HuH-7.5 (cell line): ENCODE measurements at places on chromosomes 5 and 9.

- no peak for DNase-seq
These were observed 439.6 kb downstream of the CSNK1G3 start for GRCh38 chr5:123951582-123951977.

GRCh38 chr5:170121321-170121720 lies 15.6 kb downstream of the FOXI1 start:
- no peak for DNase-seq

DNA sequence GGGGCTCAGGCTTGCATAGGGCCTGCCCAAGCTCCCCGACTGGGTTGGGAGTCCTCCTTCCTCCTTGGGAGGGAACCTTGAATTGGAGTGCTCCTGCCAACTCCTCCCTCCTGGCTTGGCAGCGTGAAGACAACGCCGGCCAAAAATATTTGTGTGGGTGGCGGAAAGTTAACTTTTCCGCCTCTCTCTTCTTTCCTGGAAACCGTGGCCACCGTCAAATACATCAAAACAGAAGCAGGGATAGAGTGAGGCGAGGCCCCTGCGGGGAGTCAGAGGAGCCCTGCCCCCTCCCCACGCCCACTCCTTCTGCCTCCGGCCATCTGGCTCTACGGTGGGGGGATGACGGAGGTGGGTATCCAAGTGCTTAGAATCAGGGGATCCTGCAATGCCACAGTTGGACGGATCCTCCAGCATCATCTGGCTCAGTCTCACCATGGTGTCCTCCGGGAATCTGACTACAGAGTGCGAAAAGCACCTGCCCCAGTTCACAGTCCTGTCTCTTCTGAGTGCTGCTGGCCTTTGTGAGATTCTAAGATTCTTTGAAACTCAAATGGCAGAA lies 25.2 kb upstream of the SYNPO start:
- no peak for DNase-seq

DNA sequence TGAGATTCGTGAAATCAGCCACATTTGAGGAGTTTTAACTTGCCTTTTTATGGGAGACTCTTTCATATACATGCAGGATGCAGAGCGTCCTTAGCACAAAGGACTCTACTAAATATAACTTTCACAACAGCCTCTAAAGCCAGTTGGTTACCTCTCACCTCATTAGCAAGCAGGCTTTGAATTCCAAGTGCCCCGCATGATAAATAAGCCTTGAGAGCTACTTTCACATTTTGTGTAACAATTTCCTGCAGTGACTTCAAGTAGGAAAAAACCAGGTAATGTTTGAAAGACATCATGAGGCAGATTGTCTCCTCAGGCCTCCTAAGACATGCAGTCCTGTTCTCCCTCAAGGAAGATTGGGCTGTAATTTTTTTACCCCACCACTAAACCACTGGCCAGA lies 50.5 kb downstream of the RALGPS1 start:
- DNase-seq: no peak

DNA sequence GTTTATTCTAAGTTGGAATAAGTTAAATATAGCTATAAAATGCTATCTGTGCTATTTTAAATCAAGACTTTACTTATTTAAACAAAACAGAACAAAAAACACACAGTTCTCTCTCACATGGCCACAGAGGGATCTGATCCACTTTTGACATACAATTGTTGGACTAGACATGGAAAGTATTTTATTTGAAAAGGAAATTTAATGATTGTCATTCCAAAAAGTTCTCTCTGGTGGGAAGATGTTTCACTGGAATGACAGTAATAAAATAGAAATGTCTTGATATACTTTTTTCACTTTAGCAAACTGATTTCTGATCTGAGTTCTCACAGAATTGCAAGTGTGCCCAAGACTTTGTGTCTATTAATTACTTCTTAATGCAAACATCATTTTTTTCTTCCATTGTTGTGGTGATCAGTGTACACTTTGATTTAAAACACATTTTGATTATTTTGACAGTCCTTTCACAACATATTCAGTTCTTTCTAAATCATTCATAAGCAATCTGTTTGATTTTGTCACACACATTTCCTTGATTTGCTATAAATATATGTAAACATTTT lies 30.1 kb upstream of the MINAR2 start:
- DNase-seq: no peak

DNA sequence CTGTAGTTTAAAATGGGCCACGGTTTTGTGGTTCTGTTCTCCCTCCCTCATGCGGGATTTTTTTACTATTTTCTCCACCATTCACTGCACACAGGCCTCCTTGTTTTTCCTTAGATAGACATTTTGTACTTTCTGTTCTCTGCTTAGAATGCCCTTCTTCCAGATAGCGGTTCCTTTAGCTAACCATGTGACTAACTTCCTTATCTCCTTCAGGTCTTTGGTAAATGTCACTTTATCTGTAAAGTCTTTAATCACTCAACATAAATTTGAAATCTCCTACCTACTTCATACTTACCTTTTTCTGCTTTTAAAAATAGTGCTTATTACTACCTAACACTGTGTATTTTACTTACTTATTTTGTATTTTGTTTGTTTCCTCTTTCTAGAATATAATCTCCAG lies 15.0 kb downstream of the FER start:
- no peak for DNase-seq

DNA sequence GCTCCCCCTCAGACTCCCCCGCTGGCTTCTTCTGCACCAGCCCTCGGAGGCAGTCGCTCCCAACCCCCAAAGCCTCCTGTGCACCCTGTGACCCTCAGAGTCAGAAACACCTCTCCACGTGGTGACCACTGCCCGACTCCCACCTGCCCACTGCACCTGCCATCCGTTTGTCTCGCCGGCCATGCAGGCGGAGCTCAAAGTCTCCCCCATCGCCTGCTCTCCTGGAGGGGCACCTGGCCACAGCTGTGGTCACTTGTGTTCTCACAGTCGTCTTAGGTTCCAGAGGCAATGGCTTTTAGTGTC lies 38.2 kb downstream of the MRPL36 start:
- DNase-seq: no peak

DNA sequence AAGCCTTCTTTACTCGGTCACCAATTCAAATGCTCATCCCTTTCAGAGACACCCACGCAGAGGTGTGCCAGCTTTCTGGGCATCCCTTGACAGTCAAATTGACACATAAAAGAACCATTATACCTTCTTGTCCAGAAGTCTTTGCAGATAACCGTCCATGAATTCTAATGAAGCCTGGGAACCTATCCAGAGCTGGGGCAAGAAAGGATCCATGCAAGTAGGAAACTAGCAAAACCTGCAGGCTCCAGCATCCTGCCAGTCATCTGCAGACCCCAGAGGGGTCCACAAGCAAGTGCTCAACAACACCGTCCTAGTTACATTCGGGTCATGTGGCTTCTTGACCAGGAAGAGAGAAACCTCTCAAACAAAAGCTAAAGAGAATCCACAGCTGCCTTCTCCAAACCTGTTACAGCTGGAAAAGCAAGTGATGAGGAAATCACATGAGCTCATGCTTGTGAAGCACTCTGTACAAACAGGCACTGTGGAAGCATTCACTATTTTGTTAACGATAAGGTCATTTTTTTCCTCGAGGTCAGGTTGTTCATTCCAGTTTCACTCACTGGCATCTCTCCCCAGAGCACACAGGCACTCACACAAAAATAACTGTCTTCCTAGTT lies 80.2 kb upstream of the DMRT1 start:
- peak; percentile 21 for DNase-seq

DNA sequence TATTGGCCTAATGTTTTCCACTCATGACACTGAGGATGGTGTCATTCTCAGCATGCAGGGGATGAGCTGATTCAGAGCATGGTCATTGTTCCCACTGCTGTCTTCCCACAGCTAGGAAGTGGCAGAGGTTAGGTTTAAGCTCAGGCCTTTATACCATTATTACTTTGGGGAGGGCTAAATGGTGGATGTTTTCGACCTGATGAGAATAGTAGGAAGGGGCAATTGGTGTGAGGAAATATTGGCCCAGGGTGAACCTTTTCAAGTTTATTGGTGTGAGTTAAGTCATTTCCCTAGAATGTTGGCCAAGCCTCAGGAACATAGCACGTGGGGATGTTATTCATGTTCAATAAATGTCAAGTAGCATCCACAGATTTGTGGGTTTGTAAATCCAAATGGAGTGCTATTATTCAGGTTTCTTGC lies 59.6 kb downstream of the ARHGAP26 start:
- no peak for DNase-seq

DNA sequence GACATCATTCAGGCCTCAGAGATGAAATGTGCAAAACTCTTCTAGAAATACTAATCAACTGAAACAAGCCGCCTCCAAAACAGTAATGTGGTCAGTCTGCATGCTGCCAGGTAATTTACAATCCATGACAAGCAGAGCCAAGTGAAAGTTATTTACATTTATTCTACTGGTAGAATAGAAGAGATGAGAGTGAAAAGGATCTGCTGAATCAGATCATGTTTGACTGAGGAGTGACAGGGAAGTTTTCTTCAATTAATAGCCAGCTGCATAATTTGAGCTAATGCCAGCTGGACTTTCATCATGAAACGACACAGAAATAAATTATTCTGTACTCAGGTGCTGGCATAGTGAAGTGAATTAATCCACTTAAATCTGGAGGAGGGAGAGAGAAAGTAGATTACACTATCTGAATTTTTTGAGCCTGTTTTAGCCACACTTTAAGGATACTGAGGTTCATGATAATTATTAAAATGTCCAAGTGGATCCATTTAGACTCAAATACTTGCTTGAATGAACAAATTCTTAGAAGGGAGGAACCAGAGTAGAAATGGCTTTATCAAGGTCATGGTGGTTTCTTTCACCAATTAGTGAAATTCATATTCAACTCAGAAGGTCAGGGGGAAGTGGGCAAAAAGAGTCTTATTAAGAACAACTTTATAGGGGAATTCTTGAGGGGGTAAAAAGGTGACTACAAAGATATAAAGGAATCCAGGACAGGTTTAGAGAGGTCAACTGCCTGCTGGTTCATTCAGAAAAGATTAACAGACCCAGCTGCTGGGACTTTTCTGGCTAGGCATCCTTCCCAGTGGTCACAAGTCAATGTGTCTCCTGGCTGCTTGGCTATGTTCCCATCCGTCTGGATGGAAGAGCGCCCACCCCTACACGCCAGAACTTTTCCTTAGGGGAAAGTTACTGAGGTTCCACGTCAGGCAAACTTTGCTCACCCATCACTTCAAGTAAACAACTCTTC lies 350.4 kb downstream of the PDE4D start:
- DNase-seq: no peak

DNA sequence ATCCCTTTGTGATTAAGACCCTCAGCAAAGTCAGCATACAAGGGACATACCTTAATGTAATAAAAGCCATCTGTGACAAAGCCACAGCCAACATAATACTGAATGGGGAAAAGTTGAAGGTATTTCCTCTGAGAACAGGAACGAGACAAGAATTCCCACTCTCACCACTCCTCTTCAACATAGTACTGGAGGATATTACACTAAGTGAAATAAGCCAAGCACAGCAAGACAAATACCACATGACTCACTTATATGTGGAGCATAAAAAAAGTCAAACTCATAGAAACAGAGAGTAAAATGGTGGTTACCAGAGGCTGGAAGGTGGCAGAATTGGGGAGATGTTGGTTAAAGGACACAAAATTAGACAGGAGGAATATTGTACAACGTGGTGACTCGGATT lies 118.1 kb upstream of the NFIL3 start:
- DNase-seq: no peak

DNA sequence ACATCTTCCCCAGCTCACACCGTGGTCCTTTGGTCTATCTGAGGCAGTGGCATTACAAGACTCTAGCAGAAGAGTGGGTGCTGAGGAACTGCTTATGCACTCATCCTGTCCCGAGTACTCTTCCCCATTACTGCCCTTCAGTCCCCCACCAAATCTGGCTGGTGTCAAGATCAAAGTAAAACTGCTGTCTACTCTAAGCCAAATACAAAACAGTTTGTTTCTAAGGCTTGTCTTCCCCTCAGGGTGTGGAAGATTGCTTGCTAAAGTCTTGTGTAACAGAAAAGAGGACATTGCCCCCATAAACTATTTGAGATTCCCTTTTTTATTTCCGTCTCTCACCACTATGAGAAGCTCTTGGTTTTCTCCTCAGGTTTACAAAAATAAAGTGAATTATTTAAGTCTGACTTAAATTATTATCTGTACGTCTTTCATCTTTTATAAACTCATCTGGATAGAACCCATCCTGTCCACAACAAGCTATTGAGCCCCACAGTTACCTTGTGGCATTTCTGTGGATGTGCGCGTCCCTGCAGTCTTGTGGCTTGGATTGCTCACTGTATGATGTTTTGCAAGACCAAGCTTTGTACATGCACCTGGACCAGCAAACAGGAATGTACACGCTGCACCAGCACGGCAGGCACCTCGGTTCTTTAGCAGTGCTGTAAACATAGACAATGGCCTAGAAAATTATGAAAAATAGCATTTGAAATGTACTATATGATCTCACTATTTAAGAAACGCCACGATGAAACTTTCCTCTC lies 61.0 kb downstream of the CYSTM1 start:
- DNase-seq: no peak

DNA sequence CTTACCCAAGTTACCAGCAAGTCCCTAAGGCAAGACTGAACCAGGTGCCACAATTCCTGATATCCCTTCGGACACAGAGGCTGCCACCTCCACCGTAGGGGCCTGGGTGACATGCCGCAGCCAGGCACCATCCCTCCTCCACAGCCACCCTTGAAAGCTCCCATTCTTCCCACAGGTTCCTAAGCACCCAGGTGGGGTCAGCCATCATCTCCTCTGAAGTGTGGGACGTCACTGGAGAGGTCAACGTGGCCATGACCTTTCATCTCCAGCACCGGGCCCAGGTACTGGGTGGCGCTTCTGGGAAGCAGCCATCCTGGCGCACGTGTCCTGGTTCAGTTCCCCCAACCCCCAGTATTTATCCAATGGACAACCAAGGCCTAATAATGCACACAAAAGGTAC lies 8.2 kb downstream of the ADGRD2 start:
- no peak for DNase-seq
